Transverse colon (tissue), 4 donors: ENCODE measurements at places on chromosomes 11 and 22.

GRCh38 chr11:75264356-75264755 lies 23.8 kb downstream of the TPBGL start:
- DNase-seq: peak; percentile 0

DNA sequence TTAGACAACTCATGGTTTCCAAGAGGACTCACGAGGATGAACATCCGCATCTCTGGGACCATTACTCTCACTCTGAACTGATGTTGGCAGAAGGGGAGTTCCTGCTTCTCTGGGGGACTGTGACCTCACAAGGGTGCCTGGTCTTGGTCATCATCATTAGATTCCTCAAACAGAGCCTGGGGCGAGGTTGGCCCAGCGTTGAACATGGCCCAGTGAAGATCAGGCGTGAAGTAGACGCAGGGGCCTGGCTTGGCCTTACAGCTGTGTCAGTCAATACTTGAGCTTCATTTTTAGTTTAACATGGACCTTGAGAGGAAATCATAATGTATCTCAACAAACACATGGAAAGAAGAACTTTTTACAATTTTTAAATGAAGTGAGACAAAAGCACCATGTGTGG lies 617.1 kb downstream of the BRD1 start:
- DNase-seq: no peak

- DNase-seq: no peak
These were observed 453.5 kb downstream of the MIAT start for GRCh38 chr22:27110665-27111451.

DNA sequence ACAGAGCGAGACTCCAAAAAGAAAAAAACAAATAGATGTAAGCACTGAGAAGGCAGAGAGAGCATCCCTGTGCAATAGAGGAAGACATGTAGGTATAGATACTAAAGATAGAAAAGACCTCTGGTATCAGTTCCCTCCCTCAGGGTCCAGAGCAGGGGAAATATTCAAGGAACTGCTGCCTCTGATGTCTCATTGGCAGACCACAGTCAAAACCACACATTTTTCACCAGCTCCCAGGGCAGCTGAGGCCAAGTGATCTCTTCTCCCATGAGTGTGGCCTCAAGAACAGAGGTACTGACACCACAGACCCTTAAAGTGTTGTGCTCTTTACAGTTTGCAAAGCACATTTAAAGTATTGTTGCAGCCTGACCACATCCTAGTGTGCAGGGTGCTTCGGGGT lies 288.5 kb downstream of the NTM start:
- no peak for DNase-seq

GRCh38 chr22:30221121-30221992 lies 25.2 kb downstream of the LIF start:
- peak; percentile 46 for DNase-seq

GRCh38 chr11:114319716-114320328 lies 23.6 kb downstream of the NNMT start:
- DNase-seq: no peak

DNA sequence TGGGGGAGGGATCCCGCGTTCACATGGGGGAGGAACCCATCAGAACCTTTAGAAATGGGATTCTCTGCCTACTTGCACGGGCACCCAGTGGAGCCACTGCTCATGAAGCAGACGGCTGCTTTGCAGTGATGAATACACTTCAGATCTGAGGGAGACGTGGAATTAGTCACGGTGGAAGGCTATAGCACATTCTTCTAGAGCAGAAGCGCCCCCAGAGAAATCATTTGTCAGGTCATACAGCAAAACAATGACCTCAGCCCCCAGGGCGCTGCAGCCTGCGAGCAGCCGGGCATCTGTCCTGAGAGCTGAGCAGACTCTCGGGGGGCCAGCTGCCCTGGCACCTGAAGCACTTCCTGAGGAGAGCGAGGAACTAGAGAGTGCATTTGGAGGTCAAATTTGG lies 12.7 kb downstream of the TP53AIP1 start:
- DNase-seq: no peak

GRCh38 chr11:73907191-73907590 lies 30.4 kb downstream of the PAAF1 start:
- DNase-seq: no peak

DNA sequence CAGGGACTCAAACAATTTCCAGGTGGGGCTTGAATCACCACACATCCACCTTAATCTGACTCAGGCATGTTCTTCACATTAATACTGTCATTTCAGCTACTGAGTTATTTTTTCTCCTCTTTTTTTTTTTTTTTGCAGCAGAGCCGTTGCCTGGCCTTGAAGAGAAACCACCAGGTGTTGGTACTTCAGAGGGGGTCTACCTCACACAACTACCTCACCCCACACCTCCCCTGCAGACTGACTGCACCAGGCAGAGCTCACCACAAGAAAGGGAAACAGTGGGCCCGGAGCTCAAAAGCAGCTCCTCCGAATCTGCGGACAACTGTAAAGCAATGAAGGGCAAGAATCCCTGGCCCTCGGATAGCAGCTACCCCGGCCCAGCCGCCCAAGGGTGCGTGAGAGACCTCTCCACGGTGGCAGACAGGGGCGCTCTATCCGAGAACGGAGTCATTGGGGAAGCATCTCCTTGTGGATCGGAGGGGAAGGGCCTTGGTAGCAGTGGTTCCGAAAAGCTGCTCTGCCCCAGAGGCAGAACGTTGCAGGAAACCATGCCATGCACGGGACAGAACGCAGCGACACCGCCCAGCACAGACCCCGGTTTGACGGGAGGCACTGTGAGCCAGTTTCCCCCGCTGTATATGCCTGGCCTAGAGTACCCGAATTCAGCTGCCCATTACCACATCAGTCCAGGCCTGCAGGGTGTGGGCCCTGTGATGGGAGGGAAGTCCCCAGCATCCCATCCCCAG lies 15.1 kb upstream of the SLC25A18 start:
- no peak for DNase-seq

- DNase-seq: peak; percentile 91
These were observed at the start of gene CHID1 for GRCh38 chr11:910589-911030. TSS of gene CHID1 (minus strand) at chr11:910810. CDS start at chr11:904816, 5,994 bp downstream.

DNA sequence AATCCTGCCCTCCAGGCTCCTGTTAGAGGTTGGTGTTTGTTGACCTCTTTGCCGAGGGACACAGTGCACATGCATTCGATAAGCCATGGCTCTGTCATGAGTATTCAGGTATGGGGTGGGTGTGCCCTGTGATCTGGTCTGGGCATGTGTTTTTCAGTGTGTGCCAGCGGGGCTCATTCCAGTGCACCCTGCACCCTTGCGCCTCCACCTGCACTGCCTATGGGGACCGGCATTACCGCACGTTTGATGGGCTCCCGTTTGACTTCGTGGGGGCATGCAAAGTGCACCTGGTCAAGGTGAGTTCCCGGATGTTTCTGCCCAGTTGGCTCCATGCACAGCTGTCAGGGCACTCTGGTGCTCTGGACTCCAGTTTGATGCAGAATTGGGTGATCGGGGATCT lies 44.2 kb downstream of the OTOG start:
- no peak for DNase-seq

- peak; percentile 46 for DNase-seq
These were observed 118.1 kb downstream of the BBOX1 start for GRCh38 chr11:27158456-27159334.

DNA sequence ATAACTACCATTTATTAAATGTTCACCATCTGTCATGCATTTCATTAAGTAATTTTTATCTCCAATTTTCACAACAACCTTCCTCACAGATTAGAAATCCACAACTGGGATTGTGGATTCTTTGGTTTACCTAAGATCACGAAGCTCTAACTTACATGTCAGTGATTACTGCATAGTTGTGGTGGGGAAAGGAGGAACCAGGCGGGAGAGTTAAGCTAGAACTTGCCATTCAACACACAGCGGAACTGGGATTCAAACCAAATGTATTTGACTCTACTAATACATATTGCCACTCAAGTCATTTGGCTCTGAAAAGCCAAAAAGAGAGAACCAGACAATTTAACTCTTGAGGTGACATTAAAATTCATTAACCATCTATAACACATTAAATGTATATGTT lies 10.4 kb upstream of the LAYN start:
- no peak for DNase-seq

GRCh38 chr11:26704249-26704648 lies 17.6 kb downstream of the SLC5A12 start:
- peak; percentile 27 for DNase-seq

- no peak for DNase-seq
These were observed 609.0 kb upstream of the CNTN5 start for GRCh38 chr11:98411777-98412176.

DNA sequence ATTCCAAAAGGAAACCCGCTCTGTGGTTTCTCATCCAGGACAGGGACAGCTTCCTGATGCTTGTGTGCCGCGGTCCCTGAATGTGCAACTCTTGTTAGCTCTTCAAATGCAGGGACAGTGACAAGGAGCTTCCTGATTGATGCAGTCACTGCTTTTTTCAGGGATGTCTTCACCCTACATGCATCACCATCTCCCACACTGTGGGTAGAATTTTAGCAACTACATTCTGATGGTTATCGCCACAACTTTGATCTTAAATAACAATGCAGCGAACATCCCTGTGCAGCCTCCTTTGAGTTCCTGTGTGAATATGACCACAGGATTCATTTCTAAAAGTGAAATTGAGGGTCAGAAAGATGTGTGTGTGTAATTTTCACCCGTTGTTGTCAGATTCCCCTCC lies 115.0 kb downstream of the GGTLC2 start:
- no peak for DNase-seq

GRCh38 chr22:21865041-21865440 lies 2.4 kb downstream of the MAPK1 start:
- DNase-seq: no peak

GRCh38 chr11:859394-860131 lies 16.9 kb downstream of the TSPAN4 start:
- DNase-seq: peak; percentile 76

DNA sequence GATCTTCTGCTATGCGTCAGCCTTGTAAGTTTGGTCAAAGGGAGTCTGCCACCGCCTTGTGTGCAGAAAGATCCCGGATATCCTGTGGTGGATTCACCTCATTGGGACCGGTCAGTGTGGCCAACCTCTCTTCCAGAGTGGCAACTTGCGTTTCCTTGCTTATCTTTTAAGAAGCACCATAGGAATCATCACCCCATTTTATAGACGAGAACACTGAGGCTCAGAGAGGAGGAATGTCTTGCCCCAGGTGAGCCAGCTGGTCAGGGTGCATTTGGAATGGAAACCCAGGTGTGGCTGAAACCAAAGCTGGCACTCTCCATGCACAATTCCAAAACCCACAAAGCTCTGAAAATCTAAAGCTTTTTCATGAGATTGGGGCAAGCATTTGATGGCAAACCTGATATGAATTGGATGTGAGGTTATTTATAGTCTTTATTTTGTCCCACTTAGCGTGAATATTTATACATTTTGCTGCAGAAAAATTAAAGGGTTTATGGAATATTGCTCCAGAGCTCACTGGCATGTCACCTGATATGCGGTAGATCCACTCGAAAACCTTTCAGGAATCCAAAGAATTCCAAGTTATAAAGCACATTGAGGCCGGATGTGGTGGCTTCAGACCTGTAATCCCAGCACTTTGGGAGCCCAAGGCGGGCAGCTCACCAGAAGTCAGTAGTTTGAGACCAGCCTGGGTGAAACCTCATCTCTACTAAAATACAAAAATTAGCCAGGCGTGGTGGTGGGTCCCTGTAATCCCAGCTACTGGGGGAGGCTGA lies 12.1 kb upstream of the EIF3D start:
- no peak for DNase-seq

DNA sequence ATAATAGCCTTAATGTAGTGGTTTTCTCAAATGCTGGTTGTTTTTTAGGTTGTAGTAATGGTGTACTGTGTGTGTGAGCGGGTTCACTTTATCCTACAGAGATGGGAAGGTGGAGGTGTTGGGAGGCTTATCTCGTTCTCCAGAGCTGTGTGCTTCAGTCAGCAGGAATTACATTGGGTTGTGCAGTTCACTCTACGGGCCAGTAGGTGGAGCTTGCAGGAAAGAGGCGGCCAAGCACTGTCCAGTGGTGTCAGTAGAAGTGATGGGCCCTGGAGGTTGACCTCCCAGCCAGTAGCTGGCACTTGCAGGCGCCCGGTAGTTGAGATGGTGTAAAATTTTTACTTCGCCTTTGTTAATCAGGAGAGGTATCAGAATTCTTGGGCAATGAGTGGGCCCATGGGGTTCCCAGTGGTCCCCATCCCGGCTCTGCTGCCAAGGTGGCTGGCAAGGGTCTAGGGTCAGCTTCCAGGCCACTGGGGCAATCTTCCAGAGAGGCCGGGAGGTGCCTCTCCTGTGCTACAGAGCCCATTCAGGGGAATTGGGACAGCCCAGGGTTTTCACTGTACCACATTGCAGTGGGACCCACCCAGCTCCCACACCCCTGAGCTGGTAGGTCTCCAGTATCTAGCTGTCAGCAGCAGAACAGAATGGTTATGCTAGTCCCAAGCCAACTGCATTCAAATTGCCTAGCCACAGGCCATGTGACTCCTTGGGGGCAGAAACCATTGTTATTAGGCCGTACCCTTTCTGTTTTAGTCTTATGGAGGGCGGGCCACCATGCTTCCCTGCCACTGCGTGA lies 43.9 kb downstream of the BIRC2 start:
- peak; percentile 68 for DNase-seq

DNA sequence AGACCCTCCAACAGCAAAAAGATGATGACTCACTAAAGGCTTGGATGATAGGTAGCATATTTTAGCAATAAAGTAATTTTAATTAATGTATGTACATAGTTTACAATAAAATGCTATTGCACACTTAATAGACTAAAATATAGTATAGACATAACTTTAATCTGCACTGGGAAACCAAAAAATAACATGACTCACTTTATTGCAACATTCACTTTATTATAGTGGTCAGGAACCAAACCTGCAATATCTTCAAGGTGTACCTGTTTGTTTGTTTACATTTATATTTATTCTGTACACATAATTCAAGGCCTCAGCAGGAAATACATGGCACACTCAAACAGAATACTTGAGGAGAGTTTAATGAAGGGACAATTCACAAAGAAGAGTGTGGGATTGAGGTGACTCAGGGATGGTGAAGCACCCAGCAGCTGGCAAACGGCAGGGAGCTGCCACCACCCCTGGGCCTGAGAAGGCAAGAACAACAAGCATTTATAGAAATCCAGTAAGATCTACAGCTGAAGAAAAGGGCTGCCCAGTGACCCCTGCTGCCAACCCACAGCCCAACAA lies 51.5 kb upstream of the POU2AF2 start:
- no peak for DNase-seq

GRCh38 chr22:33405194-33405593 lies 347.0 kb upstream of the SYN3 start:
- DNase-seq: no peak

- no peak for DNase-seq
These were observed 14.6 kb upstream of the POLD3 start for GRCh38 chr11:74577624-74578396.

GRCh38 chr22:42074132-42074811 lies at the start of gene PHETA2:
TSS of gene PHETA2 (plus strand) at chr22:42074248. CDS start at chr22:42077294, 3,046 bp downstream.
- DNase-seq: peak; percentile 63

DNA sequence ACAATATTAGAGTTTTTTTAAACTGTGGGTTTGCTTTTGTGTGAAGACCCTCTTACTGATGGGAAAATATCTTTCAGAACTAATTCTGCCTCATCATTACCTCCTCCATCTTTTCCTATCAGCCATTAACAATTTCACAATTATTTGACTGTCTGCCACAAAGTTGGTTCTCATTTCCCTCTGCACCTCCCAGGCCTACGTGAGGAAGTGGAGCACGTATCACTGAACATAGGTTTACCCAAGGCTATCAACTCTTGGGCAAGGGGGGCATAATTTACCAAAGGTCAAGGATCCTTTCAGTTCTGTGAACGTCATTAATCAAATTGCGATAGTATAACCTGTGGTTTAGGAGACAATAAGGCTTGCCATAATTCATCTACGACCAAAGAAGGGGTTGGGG lies 60.0 kb downstream of the LIF start:
- no peak for DNase-seq
